Lower lobe of right lung (tissue), 2 donors: ENCODE measurements at places on chromosomes 1 and 21. TPM values are rescaled to one million over a fixed set of nuclear protein-coding genes. Genes with fewer than 3 reads are reported as not detected.
A peak's percentile ranks its signal among the peaks of the same experiment; 100 is the strongest.

GRCh38 chr1:166844791-166845190, 5.5 kb downstream of the POGK start:
- H3K4me1 ChIP-seq, result peaks cover 49% of the 10 kb centered on the region
- no peaks in the 10 kb centered on the region for H3K27me3 ChIP-seq
- peak overlapping the region; percentile 43 for H3K27ac ChIP-seq
- no peak for DNase-seq
- H3K36me3 ChIP-seq, result peaks cover 90% of the 10 kb centered on the region
- no peak overlapping the region for H3K4me3 ChIP-seq

GRCh38 chr1:60547821-60548220, 474.3 kb upstream of the C1orf87 start:
- H3K4me1 ChIP-seq, result no peaks in the 10 kb centered on the region
- no peaks in the 10 kb centered on the region for H3K36me3 ChIP-seq
- no peak for DNase-seq
- H3K27me3 ChIP-seq, result no peaks in the 10 kb centered on the region
- no peak overlapping the region for H3K4me3 ChIP-seq
- no peak overlapping the region for H3K27ac ChIP-seq

DNA sequence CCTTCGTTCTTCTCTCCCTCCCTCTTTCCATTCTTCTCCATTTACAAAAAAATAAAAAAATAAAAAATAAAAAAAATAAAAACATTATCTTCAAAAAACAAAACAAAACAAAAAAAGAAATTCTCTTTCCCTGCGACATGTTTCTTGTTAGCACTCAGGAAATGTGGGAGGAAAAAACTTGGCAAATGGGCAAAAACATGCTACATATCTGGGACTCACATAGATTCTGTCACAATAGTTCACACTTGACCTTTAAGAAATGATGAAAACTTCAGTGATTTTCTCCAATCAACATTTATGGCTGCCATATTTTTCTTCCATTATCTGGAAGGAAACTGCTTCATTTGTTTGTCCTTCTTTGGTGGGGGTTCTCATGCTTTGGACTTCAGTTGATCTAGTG, 109.3 kb downstream of the PRKAB2 start:
- no peak for DNase-seq
- no peak overlapping the region for H3K4me3 ChIP-seq
- H3K27me3 ChIP-seq, result no peaks in the 10 kb centered on the region
- no peaks in the 10 kb centered on the region for H3K36me3 ChIP-seq
- no peaks in the 10 kb centered on the region for H3K4me1 ChIP-seq

DNA sequence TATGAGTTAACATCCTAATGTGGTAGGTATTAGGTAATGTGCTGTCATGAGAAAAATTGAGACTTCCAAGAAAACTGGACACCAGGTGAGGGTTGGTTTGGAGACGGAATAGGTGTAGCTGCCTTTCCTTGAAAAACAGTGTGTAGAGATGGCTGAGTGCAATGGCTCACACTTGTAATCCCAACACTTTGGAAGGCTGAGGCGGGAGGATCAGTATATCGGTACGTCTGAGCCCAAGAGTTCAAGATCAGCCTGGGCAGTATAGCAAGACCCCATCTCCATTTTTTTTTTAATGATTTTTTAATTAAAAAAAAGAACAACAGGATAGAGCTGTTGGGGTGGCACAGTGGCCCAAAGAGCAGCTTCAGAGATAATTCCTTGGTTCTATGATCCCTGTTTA, 6.8 kb upstream of the PPP1R8 start:
- no peaks in the 10 kb centered on the region for H3K27me3 ChIP-seq
- no peak for DNase-seq
- H3K4me3 ChIP-seq, result no peak overlapping the region
- no peaks in the 10 kb centered on the region for H3K4me1 ChIP-seq

DNA sequence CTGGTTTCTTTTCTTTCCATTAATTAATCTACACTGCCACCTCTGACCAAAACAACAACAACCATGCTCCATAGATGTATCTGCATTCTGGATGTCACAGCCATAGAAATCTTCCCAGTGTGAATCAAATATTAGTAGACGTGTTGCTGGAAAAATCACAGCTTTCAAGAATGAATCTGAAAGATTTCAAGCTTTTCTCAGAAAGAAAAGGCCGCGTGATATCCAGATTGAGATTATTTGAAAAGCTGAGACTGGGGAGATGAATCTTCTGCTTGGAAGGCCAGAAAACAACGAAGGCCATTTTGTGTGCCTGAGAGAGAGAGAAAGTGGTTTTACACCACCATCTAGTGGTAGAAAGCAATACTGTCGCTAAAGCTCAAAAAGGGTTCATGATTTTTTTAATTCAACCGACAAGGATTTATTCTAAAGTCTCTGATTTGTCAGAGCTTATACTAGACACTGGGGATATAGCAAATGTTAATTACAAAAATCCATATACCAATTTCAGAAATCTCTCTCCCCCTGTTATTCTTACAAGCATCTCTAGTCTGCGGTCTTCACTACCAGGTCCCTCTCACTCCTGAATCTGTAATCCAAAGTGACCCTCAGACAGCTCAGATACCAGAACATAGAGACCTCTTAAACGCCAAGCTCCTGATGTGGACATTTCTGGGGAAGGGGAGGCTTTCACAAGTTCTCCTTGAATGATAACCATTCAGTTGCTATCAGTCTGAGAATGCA, 87.5 kb upstream of the SGIP1 start:
- peak overlapping the region; percentile 73 for H3K27ac ChIP-seq
- H3K36me3 ChIP-seq, result no peaks in the 10 kb centered on the region
- DNase-seq, result no peak
- no peak overlapping the region for H3K4me3 ChIP-seq
- H3K27me3 ChIP-seq, result no peaks in the 10 kb centered on the region

- no peaks in the 10 kb centered on the region for H3K27me3 ChIP-seq
- DNase-seq, result no peak
- H3K4me3 ChIP-seq, result no peak overlapping the region
These were observed 23.6 kb upstream of the SLC35D1 start for GRCh38 chr1:67077593-67077992.

GRCh38 chr1:228345201-228345930, 61.3 kb downstream of the TRIM11 start:
- H3K27ac ChIP-seq, result no peak overlapping the region
- no peaks in the 10 kb centered on the region for H3K27me3 ChIP-seq
- no peak overlapping the region for H3K4me3 ChIP-seq
- no peaks in the 10 kb centered on the region for H3K4me1 ChIP-seq
- peak; percentile 28 for DNase-seq

DNA sequence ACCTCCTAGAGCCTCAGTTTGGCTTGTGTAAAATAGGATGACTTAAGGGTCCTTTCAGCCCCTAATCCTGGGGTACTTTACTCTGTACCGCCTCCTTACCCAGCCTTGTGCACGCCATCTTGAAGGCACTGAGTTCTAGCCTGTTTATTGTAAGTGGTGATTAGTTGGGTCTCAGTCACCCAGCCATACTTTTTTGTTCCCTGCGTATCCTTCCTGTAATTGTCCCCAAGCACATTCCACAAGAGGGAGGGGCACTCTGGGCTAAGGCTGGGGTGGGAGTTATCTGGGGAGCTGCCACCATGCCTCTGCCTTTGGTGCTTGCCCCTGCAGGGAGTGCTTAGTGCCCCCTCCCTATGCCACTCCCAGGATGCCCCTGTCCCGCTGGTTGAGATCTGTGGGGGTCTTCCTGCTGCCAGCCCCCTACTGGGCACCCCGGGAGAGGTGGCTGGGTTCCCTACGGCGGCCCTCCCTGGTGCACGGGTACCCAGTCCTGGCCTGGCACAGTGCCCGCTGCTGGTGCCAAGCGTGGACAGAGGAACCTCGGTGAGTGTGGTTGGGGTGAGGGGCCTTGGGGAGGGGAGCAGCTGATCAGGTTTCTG, 856 bp downstream of the FDPS start:
- peak overlapping the region; percentile 92 for H3K27ac ChIP-seq
- DNase-seq, result peak; percentile 73
- H3K4me3 ChIP-seq, result peak overlapping the region; percentile 90
- H3K36me3 ChIP-seq, result peaks cover 42% of the 10 kb centered on the region
- no peaks in the 10 kb centered on the region for H3K27me3 ChIP-seq
- peaks cover 38% of the 10 kb centered on the region for H3K4me1 ChIP-seq

DNA sequence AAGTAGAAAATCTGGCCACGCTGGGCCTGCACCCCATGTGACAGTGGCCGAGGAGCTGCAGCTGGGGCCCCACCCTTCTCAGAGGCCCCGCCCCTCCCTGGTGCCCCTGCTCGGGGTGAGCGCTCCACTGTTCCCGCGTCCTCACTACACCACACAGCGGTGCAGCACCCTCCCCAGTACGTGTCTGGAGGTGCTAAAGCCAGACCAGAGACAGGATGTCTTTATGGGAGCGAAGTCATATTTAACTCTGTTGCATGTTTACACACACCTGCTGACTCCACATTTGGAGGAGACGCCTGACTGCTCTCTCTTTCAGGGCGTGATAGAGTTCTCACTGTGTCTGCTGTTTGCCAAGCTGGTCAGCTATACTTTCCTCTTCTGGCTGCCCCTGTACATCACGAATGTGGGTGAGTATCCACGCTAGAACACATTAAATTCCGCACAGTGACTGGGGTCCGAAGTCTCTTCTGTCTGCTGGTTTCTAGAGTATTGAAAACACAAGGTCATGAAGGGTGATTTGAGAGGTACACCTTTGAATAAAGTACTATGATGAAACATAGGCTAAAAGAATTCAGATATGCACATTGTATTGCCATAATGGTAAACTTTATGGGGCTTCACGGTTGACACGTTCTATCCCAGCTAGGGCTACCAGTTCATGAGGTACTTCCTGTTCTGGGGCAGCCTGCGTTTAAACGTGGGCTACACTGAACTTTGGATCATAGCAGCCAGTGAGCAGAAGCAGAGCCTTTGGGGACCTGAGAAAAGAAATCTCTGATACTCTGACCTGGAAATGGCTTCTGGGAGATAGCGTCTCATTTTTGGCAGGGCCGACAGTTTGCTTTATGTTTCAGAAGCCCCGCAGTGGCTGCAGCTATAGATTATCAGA, 48.4 kb downstream of the SLC37A1 start:
- no peak overlapping the region for H3K27ac ChIP-seq
- H3K36me3 ChIP-seq, result peaks cover 85% of the 10 kb centered on the region
- no peak overlapping the region for H3K4me3 ChIP-seq

GRCh38 chr1:115655916-115656315, 14.1 kb downstream of the VANGL1 start:
- DNase-seq, result no peak
- peaks cover 18% of the 10 kb centered on the region for H3K36me3 ChIP-seq
- peaks cover 23% of the 10 kb centered on the region for H3K4me1 ChIP-seq

DNA sequence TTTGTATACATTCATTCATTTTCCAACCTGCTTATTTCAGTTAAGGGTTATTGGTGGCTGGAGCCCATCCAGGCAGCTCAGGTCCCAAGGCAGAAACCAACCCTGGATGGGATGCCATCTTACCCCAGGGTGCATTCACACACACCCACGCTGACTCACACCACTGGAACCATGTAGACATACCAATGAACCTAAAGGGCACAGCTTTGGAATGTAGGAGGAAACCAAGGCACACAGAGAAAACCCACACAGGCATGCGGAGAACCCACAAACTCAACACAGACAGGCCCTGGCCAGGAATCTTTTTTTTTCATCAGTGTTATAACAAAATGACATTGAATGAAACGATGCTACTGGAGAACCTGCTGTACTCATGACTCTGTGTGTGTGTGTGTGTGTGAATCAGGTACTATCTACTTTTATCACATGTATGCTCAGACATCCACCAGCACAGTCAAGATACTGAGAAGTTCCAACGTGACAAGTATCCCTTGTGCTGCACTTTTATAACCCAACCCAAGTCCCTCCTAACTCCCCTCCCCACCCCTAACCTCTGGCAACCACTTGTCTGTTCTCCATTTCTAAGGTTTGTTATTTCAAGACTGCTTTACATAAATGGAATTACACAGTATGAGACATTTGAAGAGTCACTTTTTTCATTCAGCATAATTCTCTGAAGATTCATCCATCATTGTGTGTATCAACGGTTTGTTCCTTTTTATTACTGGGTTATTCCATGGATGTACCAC, 286.8 kb upstream of the PLD5 start:
- H3K4me1 ChIP-seq, result no peaks in the 10 kb centered on the region
- H3K27ac ChIP-seq, result no peak overlapping the region
- DNase-seq, result no peak

DNA sequence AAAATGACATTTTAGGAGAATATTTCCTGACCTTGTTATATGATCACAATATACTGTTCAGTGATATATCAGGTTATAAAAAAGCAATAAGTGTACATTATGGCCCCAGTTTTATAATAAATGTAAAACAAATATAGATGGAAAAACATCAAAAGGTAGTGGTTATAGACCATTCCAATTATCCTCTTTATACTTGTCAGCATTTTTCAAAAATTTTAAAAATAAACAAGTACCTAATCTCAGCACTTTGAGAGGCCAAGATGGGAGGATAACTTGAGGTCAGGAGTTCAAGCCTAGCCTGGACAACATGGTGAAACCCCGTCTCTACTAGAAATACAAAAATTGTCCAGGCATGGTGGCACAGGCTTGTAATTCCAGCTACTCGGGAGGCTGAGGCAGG, 69.6 kb upstream of the B3GALNT2 start:
- no peaks in the 10 kb centered on the region for H3K4me1 ChIP-seq
- H3K4me3 ChIP-seq, result no peak overlapping the region
- DNase-seq, result no peak
- no peaks in the 10 kb centered on the region for H3K36me3 ChIP-seq
- no peak overlapping the region for H3K27ac ChIP-seq

DNA sequence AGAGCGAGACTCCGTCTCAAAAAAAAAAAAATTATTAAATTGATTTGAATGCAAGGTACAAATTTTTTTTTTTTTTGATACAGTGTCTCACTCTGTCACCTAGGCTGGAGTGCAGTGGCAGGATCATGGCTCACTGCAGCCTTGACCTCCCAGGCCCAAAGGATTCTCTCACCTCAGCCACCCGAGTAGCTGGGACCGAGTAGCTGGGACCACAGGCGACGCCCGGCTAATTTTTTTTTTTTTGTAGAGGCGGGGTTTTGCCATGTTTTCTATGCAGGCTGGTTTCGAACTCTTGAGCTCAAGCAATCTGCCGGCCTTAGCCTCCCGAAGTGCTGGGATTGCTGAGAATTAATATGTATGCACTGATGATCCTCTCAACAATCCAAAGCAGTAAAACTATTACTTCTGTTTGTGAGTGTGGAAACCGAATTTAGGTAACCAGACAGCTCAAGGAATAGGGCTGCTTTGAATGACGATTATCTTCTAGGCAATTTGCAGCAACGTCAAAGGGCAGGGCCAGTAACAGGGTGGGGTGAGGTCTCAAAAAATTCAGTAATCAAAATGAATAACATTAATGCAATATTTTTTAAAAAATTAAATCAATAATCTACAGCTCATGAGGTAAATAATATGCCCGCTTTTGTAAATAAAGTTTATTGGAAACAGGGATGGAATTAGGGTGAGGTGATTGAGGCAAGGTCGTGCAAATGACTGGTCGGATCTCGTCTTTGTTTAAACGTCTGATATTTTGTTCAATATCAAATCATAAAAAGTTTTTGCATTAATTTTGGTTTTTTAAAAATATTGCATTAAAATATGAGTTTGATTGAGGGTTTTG, 1.2 kb downstream of the CLSPN start:
- H3K4me3 ChIP-seq, result peak overlapping the region; percentile 99
- H3K27me3 ChIP-seq, result no peaks in the 10 kb centered on the region
- H3K36me3 ChIP-seq, result no peaks in the 10 kb centered on the region
- DNase-seq, result no peak
- H3K4me1 ChIP-seq, result peaks cover 7% of the 10 kb centered on the region

The MYBPH gene
- total RNA-seq, result not detected

The SLFNL1 gene
- 4.8 TPM for total RNA-seq

The S100A9 gene
- total RNA-seq, result 911 TPM

The GSTM2 gene
- total RNA-seq, result 35.7 TPM

The IL22RA1 gene
- 0.83 TPM for total RNA-seq

The KRTAP24-1 gene
- not detected for total RNA-seq
